NCI-H187 (cell line): ENCODE measurements at places on chromosomes 6 and 20.

DNA sequence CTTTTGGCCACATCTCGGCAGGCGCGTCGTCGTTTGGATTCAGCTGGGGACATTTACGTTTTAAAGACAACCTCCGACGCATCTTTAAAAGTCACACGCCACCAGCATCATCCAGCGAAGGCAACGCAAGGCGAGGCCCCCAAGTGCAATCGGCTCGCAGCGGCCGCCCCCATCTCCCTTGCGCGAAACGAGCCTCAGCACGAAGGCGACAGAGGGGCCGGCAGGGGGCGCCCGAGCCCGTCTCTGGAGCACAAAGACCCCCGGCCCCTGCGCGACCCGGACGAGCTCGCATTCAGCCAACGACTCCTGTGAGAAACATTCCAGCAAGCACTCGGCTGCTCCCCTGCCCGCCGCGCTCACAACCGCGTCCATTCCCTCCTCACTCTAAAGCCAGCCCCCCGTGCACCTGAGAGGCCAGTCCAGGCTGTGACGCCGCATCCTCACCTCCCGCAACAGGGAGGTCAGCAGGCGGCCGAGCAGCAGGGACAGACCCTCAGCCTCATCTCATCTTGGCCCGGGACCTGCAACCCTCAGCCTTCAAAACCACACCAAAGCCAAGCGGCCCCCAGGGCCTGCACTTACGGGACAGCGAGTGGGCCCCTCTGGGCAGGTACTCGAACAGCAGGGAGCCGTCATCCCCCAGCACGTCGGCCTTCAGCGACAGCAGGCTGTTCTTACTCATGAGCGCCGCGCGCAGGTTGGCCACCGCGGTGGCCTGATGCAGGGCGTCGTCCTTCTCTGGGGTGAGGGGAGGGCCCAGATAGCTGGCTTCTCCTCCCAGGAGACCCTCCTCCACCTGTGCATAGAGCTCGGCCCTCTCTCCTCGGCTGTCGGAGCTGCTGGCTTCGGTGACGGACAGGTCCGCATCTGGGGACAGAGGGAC is 35.8 kb downstream of the SLC2A4RG start:
- no peak for DNase-seq

- DNase-seq = no peak
Observed at GRCh38 chr6:105607636-105608621, 205.0 kb upstream of the PREP start.

- no peak for DNase-seq
Observed at GRCh38 chr6:136282906-136283305, 6.7 kb downstream of the BCLAF1 start.

DNA sequence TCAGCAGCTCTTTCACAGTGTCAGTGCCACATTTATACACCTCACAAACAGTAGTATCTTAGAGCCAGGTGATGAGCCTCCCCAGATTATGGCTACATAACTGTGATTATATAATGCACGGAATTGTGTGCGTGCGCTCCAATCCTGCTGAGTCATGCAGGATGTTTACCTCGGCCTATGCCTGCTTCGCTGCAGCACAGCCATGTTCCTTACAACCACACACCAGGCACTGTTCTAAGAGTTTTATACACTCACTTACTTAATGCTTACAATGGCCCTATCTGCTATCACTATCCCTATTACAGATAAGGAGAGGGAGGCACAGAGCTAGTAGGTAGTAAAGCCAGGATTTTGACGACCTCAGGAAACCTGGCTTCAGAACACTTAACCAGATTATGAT is 7.3 kb downstream of the ZKSCAN3 start:
- DNase-seq = no peak
